ENCODE measurements at places on chromosomes 1 and 21. TPM values are rescaled to one million over a fixed set of nuclear protein-coding genes. Genes with fewer than 3 reads are reported as not detected.

S100A7A gene
- not detected for total RNA-seq

TAS1R1 gene
- not detected for total RNA-seq

CADM3 gene
- 100 TPM for total RNA-seq

SPRR1B gene
- not detected for total RNA-seq

RBM8A gene
- 74.4 TPM for total RNA-seq

KCNJ9 gene
- 12.0 TPM for total RNA-seq

CD1B gene
- not detected for total RNA-seq
